H1 (cell line): ENCODE measurements at places on chromosomes 1 and 21. TPM values are rescaled to one million over a fixed set of nuclear protein-coding genes. Genes with fewer than 3 reads are reported as not detected.

DNA sequence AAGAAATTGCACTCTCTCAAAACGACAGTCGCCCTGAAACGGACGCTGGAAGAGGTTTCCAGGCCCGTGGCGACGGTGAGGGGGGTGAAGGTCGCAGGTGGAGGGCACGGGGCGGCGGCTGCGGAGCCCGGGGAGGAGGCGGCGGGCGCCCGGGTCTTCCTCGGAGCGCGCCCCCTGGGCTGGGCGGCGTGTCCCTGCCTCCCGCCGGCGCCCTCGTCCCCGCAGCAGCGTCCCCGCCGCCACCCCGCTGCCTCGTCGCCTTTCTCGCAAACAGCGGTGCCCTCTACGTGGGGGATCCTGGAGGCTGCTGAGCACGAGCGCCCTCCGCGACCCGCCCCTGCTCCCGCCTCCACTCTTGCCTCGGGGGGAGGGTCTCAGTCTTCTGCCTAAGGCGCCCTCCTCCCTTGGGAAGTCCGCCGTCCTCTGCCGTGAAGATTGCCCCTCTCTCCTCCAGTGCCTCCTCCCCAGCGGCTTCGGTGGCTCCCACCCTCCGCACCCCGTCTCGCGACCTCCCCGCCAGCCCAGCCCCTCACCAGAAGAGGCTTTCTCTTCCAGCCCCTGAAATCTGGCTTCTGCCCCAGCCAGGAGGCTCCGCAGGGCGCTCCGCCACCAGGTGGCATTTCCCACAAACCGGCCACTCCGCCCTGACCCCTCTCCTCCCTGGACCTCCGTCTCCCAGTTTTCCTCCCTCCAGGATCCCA is 227.4 kb downstream of the SDCCAG8 start:
- DNase-seq = peak; percentile 69

DNA sequence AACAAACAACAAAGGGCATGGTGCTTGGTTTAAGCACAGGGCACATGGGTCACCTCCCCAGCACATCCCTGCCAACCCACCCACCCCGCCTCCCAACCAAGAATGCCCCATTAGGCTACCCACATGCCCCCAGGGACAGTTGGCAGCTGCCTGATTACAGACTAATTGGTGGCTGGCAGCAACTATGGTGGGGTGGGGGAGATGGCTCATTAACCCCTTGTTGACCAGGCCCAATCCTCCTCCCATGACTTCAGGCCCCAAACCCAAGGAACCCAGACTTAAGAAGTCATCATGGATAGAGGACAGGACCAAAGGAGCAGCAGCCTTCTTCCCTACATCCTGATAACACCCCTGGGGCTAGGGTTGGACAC is 1.3 kb downstream of the RIMS3 start:
- DNase-seq = no peak

- DNase-seq = no peak
Observed at GRCh38 chr1:186798960-186799688, 29.6 kb upstream of the PLA2G4A start.

DNA sequence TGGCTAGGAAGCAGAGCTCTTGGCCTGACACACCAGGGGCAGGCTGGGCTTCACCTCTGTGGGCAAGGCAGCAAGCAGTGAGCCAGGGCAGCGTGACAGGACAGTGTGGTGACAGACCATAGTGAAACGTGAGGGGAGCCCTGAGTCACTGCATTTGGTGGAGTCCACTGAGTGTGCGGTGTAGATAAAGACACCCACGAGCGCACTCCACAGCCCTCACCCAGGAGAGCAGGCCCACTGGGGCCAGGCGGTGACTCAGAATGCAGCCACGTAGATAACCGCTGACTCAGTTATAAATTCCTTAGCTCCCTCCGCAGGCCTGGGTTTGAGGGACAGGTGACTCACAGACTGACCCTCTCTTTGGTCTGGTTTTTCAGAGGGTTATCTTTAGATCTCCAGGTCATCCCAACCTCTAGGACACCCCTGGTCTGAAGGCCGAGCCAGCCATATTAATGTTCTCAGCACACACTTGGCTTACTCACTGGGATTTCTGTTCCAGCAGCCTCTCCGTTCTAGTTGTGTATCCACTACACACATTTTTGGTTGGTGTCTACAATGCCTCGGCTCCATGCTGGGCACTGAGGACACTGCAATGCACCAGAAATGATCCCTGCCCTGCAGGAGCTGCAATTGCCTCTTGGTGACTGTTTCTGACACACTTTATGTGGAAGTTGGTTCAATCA is 90.2 kb upstream of the TSPAN2 start:
- DNase-seq = no peak

DNA sequence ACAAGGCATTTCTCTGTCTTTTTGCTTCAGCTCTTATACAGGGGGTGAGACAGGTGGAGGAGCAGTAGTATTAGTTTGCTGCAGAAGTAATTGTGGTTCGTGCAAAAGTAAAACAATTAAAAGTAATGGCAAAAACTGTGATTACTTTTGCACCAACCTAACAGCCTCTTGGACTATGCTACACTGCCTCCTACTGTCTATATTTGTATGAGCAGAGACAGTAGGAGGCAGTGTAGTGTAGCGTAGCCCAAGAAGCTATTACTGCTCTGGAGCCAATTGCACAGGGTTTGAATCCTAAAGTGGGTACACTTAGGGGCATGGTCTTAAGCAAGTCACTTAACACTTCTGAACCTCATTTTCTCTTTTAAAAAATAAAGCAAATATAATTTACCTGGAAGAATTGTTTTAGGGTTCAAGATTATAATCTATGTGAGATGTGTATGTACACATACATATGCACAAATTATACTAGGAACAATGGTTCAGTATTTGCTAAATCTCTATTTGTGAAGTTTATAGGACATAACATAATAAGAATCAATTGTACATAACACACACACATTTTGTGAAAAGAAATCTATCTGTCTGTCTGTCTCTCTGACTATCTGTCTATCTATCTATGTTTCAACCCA is 103.8 kb downstream of the BRINP3 start:
- DNase-seq = no peak

The CHRM3 gene
- 2.9 and 5.0 TPM in 2 replicates for total RNA-seq

- DNase-seq = no peak
Observed at GRCh38 chr1:227753999-227754711, 18.9 kb downstream of the SNAP47 start.

The OR2G6 gene
- total RNA-seq = not detected in 2 replicates

The UTP25 gene
- 7.6 and 7.7 TPM in 2 replicates for total RNA-seq

- DNase-seq = no peak
Observed at GRCh38 chr1:214199585-214199984, 81.4 kb upstream of the SMYD2 start.

DNA sequence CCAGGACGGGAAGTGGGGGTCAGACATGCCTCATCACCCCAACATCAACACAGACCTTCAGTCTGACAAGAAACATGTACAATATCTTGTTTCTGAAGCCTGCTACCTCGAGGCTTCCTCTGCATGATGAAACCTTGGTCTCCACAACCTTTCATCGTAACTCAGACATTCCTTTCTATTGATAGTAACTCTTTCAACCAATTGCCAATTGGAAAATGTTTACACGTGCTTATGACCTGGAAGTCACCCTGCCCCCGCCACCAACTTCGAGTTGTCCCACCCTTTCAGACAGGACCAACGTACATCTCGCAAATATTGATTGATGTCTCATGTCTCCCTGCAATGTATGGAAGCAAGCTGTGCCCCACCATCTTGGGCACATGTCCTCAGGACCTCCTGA is 159.5 kb downstream of the ETS2 start:
- no peak for DNase-seq

- DNase-seq = no peak
Observed at GRCh38 chr1:12643079-12643478, 806 bp upstream of the AADACL4 start.

The AKR7A3 gene
- 0.65 TPM in 2 replicates for total RNA-seq

GRCh38 chr1:186042230-186042629 is 308.0 kb downstream of the HMCN1 start:
- DNase-seq = no peak

DNA sequence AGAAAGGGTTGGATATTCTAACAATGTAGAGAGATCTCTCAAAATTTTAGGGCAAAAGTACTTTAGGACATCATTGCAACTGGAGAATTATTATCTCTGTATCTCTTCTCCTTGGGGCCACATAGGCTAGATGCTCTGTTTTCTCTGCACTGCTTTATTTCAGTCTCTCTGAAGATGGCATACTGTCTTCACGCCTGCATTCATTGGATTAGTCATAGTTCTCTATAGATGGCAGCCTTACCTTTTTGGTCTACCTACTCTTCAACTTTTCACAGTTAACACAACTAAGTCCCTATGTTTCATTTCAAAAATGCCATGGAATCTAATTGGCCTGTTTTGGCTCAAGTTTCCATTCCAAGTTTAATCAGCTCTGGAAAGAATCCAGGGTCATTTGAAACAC is 1623.3 kb upstream of the B3GALT2 start:
- no peak for DNase-seq

GRCh38 chr1:200048244-200048643 is 20.7 kb downstream of the NR5A2 start:
- DNase-seq = peak; percentile 84

DNA sequence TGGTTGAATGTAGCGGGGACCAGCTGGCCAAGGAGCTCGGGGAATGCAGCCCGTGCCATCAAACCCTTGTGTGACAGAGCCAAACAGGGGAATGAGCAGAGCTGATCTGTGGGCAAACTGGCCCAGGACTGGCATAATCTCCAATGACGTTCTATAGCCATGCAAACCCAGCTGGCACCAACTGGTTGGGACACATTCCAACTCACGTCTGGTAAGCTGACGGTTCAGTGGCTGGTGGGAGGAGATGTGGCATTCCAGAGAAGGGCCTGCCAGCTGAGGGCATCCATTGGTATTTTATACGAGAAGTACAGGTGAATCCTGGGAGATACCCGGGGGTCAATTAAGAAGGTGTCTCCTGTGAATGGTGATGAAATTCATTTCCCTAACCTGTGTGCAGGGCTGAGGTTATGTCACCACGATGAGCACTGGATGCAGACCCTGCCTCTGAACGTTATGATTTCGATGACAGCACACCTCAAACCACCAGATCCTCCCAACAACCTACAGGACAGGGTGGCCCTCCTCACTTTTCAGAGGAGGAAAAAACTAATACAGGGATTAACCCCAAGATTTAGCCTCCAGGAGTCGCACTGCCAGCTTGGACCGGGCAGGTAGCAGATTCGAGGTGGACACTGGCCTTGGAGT is 39.0 kb upstream of the RUNX3 start:
- no peak for DNase-seq
